ENCODE measurements at places on chromosomes 2 and 18.

DNA sequence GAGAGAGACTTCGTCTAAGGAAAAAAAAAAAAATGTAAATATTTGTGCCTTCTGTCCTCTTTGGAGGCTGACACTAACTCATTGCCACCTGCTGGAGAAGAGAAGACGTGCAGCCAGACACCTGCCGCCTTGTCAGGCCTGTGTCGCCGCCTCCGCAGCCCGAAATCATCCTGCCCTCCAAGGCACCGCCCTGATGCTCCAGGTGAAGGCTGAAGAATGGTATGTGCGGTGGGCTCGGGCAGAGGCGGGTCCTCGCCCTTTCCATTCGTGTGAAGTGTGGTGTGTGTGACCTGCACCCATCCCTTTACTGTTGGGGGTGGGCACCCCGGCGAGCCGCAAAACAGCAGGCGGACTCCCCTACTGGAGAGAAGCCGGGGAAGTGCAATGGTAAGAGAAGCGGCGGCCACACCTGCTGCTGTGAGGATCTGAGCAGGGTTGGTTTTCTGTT lies 60.4 kb downstream of the FAM161A start:
- peak; percentile 22 for DNase-seq

GRCh38 chr2:106561356-106561755 lies 74.2 kb downstream of the CD8B2 start:
- DNase-seq = no peak

GRCh38 chr18:3653851-3654441 lies 204.0 kb downstream of the TGIF1 start:
- no peak for DNase-seq

DNA sequence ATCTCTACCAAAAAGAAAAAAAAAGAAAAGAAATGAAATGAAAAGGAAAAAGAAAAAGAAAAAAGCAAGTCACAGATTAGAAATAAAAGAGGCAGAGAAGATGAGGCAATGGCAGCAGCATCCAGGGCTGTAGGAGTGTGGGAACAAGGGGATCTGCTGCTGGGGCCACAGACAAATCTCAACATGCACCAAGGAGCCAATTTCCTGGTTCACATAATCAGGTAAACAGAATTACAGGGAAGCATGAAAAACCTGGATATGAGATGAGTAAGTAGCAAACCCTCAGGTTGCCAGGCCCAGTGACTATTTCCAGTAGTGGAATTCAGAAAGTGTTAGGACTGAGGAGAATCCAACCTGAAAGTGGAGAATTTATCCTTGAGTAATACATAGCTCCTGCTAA lies 77.4 kb upstream of the ARHGAP28 start:
- no peak for DNase-seq
